ENCODE measurements at places on chromosomes 1 and 21.
A peak's percentile ranks its signal among the peaks of the same experiment; 100 is the strongest.

- no peak for DNase-seq
Measured at GRCh38 chr21:14989359-14989758, 75.4 kb downstream of the NRIP1 start.

DNA sequence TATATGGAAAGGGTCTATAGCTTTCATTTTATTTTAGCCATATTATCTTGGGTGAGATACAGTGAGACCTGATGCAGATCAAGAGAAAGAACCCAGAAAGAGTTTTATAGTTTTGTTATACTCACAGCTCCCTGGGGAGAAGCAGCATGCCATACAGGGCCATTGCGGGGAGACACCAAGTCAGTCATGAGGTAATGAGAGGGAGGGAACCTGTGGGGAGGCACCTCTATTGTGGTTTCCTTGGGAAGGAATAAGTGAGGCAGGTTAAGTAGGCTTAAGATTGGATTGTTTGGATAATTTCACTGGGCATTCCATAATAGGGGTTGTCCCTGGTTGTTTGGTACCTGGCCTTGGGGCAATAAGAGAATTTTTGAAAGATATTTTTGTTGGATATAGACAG, 19.7 kb downstream of the AXDND1 start:
- no peak for DNase-seq

DNA sequence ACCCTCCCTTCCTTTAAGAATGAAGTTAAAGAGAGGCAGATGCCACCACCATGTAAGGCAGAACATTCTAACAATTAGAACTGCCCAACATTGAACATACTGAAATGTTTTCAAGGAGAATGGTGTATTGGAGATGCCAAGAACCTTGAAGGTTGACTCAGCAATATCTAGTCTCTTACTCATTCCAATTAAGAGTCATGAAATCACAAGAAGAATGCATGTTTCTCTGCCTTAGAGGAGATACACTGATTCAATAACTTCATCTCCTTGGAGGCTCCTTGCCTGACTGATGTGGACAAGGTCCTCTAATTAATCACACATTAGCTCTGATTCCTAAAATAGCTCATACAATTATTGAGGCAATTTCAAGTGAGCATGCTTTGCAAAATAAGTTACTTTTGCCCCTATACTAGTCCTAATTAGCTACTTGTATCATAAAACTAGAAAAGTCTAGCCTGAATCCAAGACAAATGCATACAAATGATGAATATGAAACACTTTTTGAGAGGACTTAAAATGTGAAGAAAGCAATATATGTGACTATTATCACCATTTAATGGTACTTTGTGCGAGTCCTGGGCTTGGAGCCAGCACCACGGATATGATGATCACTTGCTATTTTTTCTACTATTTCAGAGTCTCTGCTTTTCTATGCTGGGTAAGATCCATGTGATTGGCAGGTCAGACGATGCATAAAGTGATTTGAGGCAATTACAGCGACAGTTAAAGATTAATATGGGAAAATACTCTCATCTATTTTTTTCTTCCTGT, 114.5 kb downstream of the DSCAM start:
- peak; percentile 94 for DNase-seq

GRCh38 chr1:167248707-167249642, 28.3 kb downstream of the POU2F1 start:
- DNase-seq: no peak

- no peak for DNase-seq
Measured at GRCh38 chr1:243930822-243931671, 81.0 kb upstream of the AKT3 start.

DNA sequence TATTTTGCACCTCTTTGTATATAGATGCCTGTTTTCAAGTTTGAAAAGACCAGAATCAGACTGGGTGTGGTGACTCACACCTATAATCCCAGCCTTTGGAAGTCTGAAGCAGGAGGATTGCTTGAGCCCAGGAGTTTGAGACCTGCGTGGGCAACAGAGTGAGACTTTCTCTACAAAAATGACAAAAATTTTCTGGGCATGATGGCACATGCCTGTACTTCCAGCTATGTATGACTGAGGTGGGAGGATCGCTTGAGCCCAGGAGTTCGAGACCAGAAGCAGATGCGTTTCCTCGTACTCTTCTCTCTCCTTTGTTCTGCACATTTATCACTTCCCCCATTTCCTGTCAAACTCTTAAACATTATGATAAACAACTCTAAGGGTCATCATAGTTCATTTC, 310.0 kb upstream of the SNX7 start:
- no peak for DNase-seq

DNA sequence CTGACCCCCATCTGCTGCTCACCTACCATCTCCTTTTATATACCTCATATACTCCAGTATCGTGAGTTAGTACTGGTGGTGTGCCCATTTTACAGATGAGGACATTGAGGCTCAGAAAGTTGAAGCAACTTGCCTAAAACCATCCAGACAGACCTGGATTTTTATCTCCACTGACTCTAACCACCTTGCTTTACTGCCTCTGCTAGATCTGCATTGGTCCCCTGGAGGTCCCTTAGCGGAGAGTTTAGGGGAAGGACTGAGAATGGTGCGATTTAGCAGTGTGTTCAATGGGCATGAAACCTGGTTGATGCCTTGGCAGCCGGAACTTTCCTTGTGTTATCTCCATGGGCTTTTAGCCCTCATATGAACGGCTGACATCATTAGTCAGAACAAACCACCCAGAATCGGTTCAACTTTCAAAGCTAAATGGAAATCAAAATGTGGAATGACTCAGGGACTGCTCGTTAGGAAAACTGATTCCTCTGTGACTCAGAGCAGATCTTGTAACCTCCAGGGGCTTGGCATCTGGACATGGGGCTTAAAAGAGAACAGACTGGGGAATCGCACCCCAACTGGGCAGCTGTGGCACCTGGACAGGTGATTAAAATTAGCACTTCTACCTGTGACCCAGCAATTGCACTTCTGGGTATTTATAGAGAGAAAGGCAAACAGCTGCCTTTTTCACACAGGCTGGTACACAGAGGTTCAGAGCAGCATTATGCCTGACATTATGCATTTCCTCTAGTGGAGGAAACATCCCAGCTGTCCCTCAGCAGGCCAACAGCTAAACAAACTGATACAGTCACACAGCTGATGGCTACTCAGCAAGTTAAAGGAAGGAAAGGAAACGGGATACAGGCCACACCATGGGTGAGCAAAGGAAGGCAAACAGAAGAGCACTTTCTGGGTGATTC, 25.3 kb downstream of the TMEM51 start:
- peak; percentile 79 for DNase-seq

DNA sequence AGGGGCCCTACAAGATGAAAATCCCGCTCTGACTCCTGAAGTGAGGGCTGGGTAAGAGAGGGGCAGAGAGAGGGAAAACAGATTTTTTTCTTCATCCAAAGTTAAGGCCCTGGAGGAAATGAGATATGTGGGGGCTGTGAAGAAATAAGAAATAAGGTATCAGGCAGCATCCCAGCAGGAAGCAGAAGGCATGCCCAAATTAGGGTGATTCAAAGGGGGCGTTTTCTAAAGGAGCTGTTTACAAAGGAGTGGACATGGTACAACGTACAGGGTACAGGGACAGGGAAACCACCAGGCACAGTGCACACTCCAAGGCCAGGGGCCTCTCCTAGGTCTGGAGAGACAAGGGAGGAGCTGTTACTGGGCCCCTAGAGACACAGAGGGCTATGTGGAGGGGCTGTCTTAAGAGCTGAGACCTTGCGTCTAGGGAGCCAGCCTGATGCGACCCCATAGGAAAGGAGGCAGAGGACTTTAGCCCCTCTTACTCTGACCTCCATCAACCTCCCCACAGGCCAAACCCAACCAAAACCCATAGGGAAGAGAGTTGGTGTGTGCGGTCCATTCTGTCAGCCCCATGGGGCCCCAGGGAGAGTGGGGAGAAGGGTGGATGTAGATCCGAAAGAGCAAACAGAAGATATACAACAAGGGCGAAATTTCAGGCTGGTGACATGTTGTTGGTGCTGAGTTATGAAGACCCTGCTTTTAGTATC, 38.6 kb downstream of the STYXL2 start:
- DNase-seq: no peak

DNA sequence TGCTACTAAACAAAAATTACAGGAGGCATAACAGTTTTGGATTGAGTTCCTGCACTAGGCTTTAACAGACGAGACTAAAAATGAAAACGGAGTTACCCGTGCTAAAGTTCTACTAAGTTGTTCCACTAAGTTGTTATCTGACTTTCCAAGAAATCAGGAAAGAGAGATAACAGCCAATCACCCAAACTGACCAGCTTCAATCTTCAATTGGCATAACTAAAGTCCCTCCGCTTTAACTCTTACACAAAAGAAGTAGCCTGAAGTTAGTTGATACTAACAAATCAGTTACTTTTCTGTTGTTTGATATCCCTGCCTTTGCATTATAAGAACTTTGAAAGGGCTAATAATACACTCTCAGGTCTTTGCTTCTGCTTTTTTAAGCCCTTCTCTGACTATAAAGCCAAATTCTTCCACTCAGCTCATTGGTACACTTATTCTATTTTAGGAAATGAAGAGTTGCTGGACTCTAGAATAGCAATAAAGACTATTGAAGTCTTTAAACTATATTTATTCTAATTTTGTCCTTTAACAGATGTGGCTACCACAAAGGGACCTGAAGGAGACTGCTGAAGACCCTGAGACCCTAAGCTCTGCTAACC, 61.3 kb downstream of the TESK2 start:
- no peak for DNase-seq

GRCh38 chr1:93519199-93519829, 71.4 kb downstream of the FNBP1L start:
- DNase-seq: no peak

GRCh38 chr1:41661428-41662060, 177.1 kb upstream of the EDN2 start:
- peak; percentile 32 for DNase-seq

- no peak for DNase-seq
Measured at GRCh38 chr1:211715971-211716370, 40.5 kb upstream of the NEK2 start.

GRCh38 chr1:180230791-180231505, 884 bp downstream of the LHX4 start:
- DNase-seq: no peak

DNA sequence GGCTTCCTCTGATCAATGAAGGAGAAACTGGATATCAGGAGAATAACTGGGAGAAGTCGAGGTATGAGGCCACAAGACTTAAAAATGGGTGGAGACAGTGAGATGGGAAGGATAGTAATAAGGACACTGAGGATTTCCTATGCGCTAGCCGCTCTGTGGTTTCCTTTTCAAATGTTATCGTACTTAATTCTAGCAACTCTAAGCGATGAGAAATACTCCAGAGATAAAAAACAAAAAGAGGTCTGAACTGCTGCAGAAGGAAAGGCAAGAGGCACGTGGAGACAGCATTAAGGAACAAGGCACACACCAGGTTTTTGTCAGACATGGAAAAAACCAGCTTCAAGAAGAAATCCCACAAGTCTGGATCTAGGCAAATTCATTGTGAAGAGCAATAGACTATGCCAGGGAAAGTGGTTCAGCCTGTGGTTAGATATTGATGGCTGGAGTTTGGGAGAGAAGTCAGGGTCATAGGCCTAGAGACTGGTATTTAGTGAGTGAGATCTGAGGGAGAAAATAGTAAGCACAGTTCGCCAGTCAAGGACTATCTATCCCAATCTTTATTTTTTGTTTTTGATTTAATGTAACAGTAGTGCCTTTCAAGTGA, 5.3 kb downstream of the CLCA2 start:
- DNase-seq: no peak

DNA sequence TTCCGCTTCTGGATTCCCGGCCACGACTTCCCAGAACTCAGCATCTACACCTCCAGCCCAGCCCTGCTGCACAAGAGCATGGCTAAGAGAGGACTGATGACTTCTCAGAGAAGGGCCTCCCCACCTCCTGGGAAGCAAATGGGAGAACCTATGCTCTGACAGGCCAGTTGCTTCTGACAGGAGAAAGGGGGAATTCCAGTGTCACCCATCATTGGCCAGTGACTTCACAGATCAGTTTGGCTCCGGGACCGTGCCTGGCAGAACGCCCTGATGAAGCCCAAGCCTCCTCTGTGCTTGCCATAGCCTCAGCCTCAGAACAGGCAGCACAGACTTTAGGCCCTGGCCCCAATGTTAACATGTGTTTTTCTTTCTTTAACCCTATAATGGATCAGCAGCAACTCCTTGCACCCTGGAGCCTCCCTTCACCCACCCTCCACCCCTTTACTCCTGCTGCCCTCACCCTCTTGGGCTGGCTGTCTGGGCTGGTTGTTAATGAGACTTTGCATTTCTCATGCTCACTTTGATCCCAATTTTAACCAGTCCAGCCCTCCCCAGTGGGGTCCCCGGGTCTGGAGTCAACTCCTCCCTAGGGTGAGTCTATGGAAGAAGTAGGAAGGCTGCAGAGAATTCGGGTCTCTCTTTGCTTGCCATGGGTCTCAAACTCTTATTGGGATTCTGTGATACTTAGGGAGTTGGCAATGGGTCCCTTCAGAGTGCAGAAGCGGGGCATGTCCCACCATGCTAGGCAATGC, 42.7 kb upstream of the SLC30A1 start:
- no peak for DNase-seq

DNA sequence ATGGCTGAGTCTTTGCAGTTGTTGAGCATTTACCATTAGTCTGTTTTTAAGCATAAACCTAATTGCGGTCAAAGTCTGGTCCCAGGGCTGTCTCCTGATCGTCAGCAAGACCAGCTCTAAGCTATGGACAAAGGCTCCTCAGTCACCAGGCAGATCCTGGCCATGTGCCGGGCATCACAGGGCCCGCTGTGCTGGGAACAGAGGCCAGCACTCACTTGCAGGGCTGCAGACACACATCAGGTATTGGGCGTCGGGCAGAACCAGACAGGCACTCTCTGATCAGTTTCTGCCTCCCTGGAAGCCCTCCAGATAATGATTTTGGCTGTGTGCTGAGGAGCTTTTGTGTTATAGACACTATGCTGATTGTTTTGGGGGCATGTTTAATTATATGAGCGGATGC, 26.6 kb downstream of the TMEM51 start:
- peak; percentile 80 for DNase-seq

DNA sequence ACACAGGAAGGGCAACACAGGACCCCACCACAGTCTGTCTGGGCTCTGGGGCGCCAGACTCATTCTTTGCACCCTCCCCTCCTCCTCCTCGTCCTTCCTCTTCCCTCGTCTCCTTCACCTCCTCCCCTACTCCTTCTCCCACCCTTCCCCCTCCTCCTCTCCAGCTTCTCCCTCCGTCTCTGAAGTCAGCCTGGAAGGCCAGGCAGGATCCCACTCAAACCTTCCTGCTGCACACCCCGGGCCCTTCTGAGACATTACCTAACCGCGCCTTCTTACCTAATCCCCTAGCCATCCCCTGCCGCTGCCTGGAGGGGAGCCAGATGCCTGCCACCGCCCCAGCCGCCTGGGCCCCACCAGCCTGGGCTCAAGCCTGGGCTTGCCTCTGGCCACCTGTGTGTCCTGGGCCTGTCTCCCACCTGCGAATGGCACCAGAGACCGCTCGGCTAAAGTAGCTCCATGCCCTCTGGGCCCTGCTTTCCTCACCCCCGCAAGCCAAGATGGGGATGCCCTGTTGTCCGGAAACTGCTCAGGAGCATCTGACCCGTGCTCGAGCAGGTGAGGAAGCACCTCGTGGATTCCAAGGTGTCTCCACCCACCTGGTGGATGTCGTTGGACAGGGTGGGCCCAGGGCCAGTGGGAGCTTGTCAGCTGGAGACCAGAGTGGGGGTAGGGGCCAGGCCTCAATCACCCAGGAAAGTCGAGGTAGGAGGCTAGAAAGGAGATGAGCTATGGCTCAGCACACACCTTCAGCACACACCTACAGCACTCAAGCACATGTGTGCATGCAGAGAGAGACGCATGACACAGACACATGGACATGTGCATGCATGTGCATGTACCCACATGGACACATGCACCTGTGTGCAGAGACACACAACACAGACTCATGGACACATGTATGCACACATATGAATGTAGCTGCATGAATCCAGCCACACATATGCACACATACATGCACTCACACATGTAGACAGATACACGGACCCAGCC, 31.9 kb downstream of the WNT9A start:
- DNase-seq: no peak
